NCI-H524 (cell line): ENCODE measurements at places on chromosomes 2 and 18.

DNA sequence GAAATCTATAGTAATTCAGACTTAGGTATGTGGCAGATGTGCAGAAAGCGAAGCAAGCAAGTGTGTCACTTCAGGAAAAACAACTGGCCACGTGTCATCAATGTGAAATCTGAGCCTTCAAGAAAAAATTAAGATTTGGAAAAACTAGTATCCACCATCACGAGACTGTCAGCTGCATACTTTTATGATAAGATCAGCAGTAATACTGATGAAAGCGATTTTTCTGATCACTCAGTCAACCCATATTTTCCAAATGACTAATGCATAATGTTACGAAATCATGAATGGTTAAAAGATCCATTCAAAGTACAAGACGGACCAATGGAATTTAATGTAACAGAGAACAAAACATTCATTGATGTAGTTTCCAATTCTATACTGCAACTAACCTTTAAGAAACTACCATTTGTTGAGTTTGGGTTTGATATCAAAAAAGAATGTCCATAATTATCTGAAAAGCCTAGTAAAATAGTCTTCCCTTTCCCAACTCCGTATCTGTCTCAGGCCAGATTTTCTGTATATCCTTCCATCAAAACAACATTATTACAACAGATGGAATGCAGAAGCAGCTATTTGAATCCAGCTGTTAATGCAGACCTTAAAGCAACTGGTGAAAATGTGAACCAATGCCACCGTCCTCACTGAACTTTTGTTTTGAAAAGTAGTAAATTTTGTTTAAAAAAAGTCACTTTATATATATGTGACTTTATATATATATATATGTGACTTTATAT lies 17.0 kb upstream of the BCL2 start:
- no peak for DNase-seq

DNA sequence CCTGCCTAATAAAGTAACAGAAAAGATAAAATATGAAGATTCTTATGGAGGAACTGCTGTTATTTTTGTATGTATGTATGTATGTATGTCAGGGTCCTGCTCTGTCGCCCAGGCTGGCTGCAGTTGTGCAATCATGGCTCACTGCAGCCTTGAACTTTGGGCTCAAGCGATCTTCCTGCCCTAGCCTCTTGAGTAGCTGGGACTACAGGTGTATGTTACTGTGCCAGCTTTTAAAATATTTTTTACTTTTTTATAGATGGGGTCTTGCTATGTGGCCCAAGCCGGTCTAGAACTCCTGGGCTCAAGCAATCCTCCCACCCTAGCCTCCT lies 26.7 kb downstream of the ANKRD29 start:
- no peak for DNase-seq

DNA sequence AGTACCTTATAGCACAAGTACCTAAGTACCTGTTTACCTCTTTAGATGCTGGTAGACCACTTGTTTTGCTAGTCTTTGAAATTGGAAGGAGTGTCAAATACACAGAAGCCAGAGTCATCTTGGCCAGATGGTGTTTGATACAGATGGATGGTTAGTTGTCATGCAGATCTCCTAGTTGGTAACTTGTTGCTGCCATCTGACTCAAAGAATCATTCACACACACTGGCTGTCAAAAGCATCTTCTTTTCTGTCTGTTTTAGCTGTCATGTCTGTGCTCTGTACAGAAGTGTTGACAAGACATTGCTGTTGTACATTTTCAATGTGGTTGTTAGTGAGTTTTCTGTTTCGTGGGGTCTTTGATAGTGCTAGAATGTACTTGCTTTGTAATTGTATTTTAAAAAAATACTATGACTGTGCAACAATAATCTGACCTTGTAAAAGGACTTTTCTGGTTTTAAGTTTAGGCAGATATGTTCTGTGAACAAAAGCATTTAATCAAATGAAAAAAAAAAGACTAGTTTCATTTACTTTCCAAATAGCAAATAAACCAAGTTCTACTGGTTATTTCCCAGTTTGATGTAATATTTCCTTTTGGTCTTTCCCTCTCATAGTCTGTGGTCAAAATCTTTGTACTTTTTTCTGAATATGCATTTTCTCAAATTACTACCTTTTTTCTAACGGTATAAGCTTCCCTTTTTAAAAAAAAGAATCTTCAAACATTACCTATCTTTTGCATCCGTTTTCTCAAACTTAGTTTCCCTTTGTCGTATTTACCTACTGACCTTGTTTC lies 39.9 kb downstream of the TANK start:
- DNase-seq = peak; percentile 49

- no peak for DNase-seq
Observed at GRCh38 chr18:56307354-56308170, 330.8 kb downstream of the TXNL1 start.

GRCh38 chr18:58915006-58915799 lies 50.5 kb downstream of the ZNF532 start:
- DNase-seq = no peak

- DNase-seq = no peak
Observed at GRCh38 chr2:145041706-145042105, 521.8 kb upstream of the ZEB2 start.

GRCh38 chr2:21544392-21544791 lies 420.6 kb downstream of the TDRD15 start:
- no peak for DNase-seq

DNA sequence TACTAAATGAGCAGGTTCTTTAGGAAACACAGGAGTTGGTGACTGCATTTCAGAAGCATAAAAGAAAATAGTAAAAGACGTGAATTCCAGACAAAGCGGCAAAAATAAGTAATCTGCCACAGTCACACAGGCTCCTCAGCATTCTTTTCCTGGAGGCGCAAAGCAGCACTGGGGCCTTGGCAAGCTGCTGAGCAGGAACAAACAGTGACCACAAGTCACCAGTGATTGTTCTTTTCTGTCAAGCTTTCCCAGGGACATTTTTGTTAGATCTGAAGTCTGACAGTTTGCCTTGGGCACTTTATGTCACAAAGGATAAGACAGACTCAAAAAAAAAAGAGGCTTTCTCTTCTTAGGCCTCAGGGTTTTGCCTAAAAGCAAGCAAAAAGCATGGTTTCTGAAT lies 216.2 kb downstream of the CDH20 start:
- no peak for DNase-seq

DNA sequence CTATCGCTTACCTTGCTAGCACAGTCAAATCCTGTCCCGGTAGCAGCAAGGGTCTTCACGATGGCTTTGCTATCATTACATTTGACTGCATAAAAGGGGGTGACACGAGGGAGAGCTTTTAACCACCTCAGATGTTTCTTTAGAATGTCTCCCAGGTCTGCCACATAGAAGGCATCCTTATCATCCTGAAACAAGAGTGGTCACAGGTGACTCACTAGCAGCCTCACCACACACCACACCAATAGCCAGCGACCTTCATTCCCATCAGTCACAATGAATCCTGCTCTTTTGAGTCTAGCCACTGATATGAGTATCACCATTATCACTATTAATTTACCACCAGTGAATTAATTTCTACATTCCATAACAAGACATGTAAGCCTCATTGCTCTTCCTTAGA lies 3.7 kb downstream of the ODC1 start:
- no peak for DNase-seq

DNA sequence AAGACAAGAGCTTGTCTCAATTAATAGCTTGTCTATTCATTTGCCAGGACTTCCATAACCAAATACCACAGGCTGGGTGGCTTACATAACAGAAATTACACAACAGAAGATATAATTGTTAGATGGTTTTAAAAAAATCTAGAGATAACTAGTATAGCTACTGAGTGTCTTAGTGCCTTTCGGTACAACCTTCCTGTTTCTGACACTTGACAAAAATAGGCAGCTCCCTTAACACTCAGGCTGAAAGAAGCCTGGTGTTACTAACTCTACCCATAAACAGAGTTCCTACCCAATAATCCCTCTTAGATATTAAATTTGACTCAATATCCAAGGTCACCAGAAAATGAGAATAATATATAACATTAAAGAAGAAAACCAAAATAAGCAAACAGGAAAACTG lies 129.7 kb downstream of the BARD1 start:
- no peak for DNase-seq

DNA sequence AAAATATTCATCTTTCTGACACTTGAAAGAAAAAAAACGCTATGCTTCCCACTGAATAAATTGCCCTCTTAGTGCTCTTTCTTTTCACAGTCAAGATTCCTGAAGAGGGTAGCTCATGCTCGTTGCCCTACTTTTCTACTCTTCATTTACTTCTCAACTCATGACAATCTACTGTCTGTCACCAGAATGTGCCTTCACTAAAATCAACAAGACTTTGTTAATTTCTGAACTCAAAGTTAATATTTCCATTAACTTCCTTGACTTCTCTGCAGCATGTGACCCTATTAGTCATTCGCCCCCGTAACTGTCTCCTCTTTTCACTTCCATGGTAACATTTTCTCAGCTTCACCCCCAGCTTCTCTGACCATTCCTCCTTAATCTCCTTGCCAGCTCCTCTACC lies 98.9 kb upstream of the MAPRE2 start:
- DNase-seq = no peak

- DNase-seq = no peak
Observed at GRCh38 chr2:190849774-190850173, 30.8 kb upstream of the GLS start.

GRCh38 chr2:159553727-159554126 lies 62.6 kb downstream of the BAZ2B start:
- no peak for DNase-seq

GRCh38 chr2:142668420-142668819 lies 209.0 kb upstream of the KYNU start:
- DNase-seq = no peak

- no peak for DNase-seq
Observed at GRCh38 chr2:62398356-62398755, 107.6 kb downstream of the TMEM17 start.

DNA sequence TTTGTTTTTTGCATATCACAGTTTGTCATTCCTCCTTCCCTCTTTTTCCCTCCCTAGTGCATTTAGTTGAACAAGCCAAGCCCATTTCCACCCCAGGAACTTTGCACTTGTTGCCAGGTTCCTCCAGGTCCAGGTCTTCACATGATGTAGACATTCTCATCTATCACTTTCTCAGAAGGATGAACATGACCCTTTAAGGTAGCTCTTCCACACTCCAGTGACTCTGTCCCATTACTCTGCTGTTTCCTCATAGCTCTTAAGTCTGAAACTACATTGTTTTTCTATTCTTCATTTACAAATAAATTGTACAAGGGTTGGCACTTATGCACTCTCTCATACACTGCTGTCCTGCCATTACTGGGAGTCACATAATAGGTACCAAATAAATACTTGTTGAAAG lies 6.1 kb downstream of the KYNU start:
- no peak for DNase-seq

- no peak for DNase-seq
Observed at GRCh38 chr2:144629935-144630334, 110.0 kb upstream of the ZEB2 start.

- no peak for DNase-seq
Observed at GRCh38 chr2:132415256-132415914, 1.2 kb upstream of the GPR39 start.

- DNase-seq = no peak
Observed at GRCh38 chr2:127700527-127701192, 637 bp upstream of the SFT2D3 start.

DNA sequence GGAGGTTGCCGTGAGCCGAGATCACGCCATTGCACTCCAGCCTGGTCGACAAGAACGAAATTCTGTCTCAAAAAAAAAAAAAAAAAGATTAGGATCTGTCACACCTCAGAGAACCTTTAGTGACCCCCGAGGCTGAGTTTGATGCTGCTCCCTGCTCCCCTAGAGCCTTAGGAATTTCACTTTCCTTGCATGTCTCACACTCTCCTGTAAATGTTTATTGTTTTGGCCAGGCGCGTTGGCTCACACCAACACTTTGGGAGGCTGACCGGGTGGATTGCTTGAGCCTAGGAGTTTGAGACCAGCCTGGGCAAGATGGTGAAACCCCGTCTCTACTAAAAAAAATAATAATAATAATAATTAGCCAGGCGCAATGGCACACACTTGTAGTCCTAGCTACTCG lies 31.5 kb downstream of the SRSF7 start:
- no peak for DNase-seq

- DNase-seq = no peak
Observed at GRCh38 chr2:206020171-206020570, 65.8 kb downstream of the INO80D start.

DNA sequence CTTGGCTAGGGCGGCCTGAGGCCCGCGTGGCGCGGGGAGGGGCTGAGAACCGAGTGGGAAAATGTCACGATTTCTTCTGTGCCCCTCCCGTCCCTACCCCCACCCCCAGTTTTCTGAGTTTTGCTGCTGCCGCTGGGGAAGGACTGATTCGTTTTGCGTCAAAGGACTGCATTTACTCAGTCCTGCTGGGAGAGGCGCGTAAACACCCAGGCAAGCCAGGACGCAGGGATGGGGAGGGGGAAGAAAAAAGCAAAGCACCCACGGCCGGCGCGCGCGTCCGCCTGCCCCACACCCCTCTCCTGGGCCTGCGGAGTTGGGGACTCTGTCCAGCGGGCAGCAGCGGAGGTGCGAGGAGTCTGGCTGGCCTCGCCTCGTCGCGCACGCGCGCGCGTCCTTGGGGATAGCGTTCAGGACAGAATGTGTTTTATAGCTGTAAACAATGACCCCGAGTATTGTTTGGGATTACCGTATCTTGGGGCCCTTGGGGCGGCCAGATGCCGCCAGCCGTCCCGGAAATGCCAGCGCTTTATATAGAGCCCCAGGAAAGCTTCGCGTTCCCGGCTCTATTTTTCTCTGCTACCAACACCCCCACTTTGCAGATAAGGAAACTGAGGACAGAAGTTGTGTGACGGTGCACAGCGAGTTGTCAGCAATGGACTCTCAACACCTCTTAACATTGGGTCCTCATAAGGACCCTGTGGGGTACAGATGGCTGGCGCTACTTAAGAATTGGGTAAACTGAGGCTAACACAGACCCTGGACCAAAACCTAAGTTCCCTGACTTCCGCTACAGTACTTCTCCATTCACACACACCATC lies 1.7 kb upstream of the FOSL2 start:
- peak; percentile 73 for DNase-seq

- no peak for DNase-seq
Observed at GRCh38 chr2:109537565-109538222, 76.1 kb downstream of the SEPTIN10 start.

DNA sequence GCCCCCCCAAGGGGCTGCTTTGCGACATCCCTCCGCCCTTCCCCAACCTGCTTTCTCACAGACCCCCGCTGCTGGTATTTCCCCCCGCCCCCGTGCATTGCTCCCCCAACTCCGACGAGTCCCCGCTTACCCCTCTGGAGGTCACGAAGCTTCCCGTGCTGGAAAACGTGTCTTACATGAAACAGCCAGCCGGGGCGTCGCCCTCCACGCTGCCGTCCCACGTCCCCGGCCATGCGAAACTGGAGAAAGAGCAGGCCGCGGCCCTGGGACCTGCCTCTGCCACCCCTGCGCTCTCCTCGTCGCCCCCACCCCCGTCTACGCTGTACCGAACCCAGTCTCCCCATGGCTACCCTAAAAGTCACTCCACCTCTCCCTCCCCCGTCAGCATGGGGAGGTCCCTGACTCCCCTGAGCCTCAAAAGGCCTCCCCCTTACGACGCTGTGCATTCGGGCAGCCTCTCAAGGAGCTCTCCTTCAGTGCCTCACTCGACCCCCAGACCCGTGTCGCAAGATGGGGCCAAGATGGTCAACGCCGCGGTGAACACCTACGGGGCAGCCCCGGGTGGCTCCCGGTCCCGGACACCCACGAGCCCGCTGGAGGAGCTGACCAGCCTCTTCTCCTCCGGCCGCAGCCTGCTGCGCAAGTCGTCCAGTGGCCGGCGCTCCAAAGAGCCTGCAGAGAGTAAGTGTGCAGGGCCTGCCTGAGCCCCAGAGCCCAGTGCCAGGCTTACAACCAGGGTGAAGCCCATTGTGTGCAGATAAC lies 183.0 kb downstream of the NYAP2 start:
- DNase-seq = no peak
